ENCODE measurements at places on chromosomes 11 and 22. TPM values are rescaled to one million over a fixed set of nuclear protein-coding genes. Genes with fewer than 3 reads are reported as not detected.

OR4D5 gene
- not detected for total RNA-seq

EMID1 gene
- 1.5 TPM for total RNA-seq

SEC14L6 gene
- not detected for total RNA-seq

KCNJ11 gene
- total RNA-seq, result 0.33 TPM

GLB1L3 gene
- 2.8 TPM for total RNA-seq

SEPTIN3 gene
- 0.23 TPM for total RNA-seq

OR51B2 gene
- not detected for total RNA-seq

APOL1 gene
- total RNA-seq, result 29.5 TPM

KRTAP5-10 gene
- not detected for total RNA-seq

CENPM gene
- 15.7 TPM for total RNA-seq

PIH1D2 gene
- total RNA-seq, result not detected

CLTCL1 gene
- total RNA-seq, result 1.2 TPM

PNPLA5 gene
- total RNA-seq, result not detected

GRCh38 chr22:20246368-20247009, 21.6 kb downstream of the RTN4R start:
- DNase-seq, result no peak

GRCh38 chr11:93646399-93646798, 15.1 kb upstream of the CEP295 start:
- no peak for DNase-seq

DNA sequence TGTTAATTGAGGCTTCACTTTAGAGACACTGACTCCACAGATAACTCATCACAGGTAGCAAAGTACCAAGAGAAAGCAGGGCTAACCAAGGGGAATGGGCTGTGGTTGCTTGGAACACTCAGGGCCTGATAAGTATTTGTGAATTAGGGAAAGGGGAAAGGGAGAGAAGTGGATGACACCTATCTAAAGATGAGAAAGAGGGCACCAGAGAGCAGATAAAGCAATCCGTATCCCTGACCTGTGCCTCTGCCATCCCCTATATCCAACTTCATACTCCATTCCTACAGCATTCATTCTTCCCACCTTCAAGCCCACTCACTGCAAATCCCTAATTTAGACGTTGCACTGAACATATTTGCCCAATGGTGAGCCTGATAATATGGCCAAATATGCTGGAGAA, 43.0 kb upstream of the API5 start:
- DNase-seq, result no peak

DNA sequence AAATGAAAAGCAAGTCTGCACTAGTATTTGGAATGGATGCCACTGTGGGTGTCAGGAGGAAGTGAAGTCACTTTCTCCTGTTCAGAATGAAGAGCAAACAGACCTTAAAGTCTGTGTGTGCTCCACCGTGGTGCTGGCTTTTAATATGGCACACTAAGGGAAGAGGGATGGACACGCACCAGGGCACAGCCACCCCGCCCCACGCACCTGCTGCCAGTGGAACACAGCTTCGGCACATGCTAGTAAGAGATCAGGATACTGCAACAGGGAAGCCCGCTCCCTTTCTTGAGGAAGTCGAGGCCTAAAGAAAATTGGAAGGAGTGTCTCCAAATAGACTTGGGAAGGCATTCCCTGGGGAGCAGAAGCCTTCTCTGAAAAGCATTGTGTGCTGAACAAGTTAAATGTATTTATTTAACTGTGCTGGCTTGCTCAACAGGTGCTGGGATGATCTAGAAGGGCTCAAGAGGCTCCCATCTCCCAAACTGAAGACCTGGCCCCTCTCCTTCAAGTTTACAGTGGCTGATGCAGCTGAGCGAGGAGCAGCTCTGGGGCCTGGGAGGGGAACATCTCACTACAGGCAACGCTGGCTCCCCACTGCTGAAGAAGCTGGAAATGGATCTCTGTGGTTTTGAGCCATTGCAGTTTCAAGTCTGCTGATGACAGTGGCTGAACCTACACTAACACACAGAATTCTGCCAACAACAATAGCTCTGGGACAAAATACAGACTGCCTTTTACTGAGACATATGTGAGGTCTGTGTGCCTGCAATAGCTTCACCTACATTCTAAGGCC, 504.6 kb upstream of the B3GAT1 start:
- no peak for DNase-seq

GRCh38 chr22:31692186-31692886, 30.3 kb upstream of the PISD start:
- DNase-seq, result no peak

DNA sequence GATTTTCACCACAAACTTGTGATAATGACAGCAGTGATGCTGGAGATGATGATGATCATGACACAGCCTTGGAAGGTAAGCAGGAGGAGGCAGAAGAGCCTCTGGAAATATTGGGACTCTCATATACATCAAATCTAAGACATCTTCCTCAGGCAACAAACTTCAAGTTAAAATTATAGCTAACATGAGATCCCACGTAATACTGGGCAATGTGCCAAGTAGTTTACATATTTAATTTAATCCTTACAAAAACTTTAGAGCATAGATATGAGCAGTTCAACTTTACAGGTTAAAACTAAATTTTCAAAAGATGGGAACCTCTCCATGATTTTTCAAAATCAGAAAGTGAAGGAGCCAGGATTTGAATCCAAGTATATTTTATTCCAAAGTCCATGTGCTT, 19.0 kb downstream of the OR52B2 start:
- DNase-seq, result no peak

GRCh38 chr11:93840981-93841380, 9.4 kb downstream of the VSTM5 start:
- no peak for DNase-seq

- no peak for DNase-seq
These were observed 3.7 kb upstream of the NUCB2 start for GRCh38 chr11:17272801-17273200.

- no peak for DNase-seq
These were observed 21.2 kb upstream of the OSBPL5 start for GRCh38 chr11:3186166-3186953.

GRCh38 chr11:1497600-1497999, 11.0 kb upstream of the MOB2 start:
- DNase-seq, result no peak

DNA sequence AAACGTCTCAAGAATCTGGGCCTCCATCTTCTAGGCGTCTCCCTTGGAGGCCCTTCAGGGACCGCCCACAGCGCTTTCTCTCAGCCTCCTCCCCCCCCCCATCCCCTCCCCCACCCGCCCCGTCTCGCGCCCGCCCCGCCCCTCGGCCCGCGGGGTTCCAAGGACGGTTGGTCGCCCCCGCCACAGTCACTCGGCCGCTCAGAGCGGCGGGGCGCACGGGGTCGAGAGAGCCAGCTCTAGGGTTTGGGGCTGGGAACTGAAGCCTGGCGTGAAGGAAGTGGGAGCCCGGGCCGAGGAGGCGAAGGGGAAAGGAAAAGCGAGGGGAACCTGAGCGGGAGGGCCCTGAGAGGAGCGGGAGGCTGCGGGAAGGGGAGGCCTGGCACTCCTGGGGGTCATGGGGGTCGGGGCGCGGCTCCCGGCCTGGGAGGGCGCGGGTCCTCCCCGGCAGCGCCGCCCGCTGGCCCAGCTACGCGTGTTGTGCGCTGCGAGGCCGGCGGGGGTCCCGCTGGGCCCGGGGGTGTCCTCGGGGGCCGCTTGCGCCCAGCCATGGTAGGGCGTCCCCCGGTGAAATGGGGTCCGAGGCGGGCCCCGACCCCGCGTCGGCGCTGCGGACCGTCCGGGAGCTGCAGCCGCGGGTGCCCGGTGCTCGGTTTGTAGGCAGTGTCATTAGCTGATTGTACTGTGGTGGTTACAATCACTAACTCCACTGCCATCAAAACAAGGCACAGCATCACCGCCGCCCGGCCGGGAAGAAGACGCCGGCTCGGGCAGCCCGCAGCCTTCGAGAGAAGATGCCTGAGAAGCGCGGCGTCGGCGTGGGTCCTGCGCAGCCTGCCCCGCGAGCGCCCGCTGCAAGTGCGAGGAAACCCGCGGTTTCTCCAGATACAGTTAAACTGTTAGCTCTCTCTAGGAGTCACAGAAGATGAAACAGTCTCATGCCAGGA, at the start of gene BTG4:
BTG4 (minus strand) TSS at position 91 of the 944 bp plus-strand sequence. CDS start 13,610 bp downstream, outside the sequence.
- DNase-seq, result no peak

DNA sequence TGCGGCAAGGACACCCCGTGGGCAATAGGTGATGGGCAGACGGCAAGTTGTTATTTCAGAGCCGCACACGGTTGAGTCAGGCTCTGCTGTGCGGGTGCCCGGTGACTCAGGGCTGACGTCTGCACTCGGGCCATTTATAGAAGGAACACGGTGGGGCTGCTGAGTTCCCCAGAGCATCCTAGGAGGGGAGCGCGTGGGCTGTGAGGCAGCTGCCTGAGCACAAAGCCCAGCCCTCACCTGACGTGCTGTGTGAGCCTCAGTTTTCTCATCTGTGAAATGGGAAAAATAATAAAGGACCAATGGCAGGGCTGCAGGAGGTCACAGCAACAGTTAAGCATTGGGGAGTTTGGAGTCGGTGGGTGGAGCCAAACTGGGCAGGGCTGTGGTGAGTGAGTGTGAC, 11.3 kb upstream of the RHOD start:
- no peak for DNase-seq

DNA sequence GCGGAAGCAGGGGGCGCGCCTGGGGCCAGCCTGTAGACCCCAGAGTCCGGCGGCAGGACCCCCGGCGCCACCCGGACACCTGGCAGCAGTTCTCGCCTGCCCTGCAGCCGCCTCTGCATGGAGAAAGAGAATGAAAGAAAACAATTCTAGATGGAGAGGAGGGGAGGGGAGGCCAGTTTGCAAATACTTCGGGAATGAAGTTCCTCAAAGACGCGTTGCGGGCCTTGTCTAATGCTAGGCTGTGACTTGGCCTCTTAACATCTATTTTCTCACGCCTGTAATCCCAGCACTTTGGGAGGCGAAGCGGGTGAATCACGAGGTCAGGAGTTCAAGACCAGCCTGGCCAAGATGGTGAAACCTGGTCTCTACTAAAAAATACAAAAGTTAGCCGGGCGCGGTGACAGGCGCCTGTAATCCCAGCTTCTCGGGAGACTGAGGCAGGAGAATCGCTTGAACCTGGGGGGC, 2.1 kb upstream of the BARX2 start:
- DNase-seq, result no peak

GRCh38 chr11:87263979-87264378, 226.2 kb downstream of the TMEM135 start:
- DNase-seq, result no peak

DNA sequence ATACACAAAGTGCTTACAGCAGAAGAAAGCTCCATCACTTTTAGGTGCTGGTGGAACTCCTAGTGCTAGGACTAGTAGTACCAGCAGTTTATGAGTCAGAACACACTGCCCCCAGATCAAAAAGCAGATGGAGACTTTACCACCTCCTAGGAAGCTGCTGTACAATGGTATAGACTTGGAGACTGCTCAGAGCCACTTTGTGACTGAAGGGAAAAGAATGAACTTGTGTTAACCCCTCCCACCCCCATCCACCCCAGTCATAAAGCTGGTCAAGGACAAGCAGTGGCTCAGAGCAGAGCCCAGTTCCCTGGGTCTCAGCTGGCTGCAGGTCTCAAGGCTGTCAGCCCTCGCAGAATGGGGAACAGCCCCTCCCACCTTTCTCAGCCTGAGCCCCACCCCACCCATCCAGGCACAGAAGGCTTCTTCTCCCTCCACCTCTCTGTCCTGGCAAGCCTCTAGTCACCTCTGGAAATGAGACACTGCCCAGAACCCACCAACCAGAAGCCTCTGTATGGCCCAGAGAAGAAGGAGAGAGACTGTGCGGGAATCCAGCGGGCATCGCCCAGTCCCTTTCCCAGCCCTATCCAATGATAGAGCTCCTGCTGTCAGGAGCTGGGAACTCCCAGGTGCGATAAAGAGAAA, 23.8 kb downstream of the PACSIN2 start:
- no peak for DNase-seq

- DNase-seq, result no peak
These were observed 64.9 kb downstream of the DEPDC5 start for GRCh38 chr22:31818481-31819392.

DNA sequence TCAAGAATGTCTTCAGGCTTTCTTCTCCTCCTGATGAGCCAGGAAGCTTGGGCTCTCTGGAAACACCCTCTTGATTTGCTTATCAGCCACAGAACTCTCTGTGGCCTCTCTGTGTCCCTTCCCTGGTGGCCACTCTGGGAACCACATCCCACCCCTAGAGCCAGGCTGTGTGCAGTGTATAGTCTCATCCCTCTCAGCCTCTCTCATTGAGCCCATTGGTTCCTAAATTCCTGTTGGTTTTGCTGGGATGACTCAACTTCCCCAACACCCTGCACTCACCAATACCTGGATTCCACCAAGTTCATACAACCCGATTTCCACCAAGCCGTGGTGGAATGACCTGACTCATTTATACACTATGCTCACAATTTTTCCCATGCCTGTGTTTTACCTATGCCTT, 5.2 kb downstream of the IRAG1 start:
- DNase-seq, result no peak

DNA sequence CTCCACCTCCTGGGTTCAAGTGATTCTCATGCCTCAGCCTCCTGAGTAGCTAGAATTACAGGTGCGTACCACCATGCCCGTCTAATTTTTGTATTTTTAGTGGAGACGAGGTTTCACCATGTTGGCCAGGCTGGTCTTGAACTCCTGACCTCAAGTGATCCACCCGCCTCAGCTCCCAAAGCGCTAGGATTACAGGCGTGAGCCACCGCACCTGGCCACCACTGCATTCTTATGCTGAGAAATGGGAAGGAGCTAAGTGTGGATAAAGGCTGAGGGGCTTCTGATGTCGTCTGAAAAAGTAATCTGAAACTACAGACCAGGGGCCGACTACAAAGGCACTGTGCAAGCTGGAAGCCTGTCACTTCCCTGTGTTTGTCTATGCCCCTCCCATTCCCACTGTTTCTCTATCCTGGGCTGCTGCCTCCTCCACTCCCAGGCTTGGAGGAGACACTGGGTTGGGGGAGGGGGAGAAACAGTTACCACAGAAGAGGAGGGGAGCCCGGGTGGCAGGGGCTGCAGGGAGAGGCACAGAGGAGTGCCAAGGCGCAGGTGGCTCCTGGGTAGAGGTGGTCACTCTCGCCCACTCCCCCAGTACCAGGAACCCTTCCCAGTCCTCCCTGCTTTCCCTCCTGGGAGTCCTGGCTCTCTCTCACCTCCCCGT, 2.9 kb upstream of the MTA2 start:
- DNase-seq, result no peak

- no peak for DNase-seq
These were observed 624.5 kb downstream of the TBC1D22A start for GRCh38 chr22:47386812-47387510.
